ENCODE measurements at places on chromosomes 5 and 9.

DNA sequence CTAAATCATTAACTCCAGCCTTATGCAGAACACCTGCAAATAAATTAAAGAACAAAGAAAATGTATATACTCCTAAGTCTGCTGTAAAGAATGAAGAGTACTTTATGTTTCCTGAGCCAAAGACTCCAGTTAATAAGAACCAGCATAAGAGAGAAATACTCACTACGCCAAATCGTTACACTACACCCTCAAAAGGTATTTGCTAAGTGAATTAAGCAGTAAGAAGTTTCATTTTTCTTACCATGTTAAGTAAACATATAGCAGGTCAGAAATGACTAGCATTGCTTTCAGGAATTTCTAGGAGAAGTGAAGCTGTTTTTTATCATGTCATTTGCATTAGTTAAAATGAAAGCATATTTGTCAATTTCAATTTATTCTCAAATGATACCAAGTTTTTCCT is 92.7 kb downstream of the MELK start:
- no peak for DNase-seq

GRCh38 chr9:28899267-28899666 is 1326.0 kb upstream of the C9orf72 start:
- no peak for DNase-seq

- no peak for DNase-seq
Measured at GRCh38 chr5:51892680-51893079, 509.4 kb downstream of the ISL1 start.

DNA sequence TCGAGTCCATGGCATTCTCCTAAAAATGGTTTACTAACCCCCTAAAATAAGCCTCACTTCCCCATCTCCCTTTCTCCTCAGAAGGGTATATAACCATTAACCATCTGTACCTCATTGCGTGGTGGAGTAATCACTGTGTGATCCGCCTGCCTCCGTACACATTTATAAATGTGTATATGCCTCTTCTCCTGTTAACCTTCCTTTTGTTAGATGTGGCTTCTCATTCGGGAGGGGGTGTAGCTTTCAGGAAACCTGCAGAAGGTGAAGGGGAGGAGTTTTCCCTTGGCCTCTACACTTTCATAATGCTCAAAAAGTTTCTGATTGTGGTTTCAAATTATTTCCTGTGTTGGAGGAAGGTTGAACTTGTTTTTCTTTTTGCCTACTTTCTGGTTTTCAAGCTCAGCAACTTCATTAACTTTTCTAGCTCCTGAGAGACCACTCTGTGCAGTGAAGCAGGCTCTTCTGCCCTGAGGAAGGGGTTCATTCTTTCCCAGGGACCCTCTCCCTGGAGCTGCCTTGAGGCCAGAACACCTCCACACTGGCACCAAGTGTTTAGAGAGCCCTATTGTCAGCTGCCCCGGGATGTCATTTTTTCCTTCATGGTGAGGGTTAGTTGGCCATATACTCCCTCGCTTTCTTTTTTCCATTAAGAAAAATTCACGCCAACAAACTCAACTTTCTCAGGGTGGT is 46.9 kb downstream of the RASGRF2 start:
- no peak for DNase-seq

DNA sequence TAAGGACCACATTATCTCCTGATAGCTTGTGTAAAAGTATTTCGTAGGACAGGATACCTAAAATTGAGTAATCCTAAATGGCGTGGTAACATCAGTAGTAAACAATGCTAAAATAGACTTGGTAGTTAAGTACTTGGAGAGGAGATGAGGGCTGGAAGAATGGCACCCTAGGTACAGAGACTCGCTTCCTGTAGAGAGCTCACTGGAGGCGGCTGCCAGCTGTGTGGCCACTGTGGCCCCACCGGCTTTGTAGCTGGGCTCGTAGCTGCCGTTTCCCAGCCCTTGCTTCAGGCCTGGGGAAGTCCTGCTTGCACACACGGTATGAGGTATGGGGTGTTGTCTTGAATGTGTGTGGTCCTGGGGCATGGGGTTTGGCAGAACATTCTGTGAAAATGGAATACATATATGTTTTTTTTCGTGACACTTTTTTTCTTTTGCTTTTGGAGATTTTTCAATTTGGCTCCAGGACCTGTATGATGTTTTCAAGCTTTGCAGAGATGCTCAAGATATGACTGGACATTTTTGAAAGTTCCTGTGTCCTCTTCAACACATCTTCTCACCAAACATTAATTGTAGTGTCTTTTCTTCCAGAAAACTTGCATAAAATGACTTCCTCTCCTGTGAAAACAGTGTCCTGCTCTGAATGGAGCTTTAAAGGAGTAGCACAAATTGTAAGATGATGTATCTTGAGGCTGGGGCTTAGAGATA is 58.0 kb downstream of the RCL1 start:
- DNase-seq: no peak

GRCh38 chr5:151617383-151617840 is 26.3 kb upstream of the FAT2 start:
- no peak for DNase-seq

DNA sequence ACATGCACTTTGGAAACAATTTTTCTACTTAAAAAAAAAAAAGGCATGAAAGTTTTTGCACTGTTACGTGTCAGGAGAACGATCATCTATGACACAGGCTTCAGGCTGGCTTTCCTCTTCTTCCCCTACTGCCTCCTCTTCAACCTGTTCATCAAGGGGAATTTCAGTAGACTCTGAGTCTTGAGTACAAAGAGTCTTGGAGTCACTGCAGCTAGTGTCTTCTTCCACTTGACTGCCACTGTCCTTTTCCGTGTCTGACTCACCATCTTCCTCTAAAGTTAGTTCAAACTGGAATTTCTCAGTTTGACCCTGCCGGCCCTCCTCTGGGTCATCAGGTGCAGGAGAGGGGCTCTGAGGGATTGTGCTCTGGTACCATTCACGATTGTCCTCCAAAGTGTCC is 391.7 kb downstream of the RAB3C start:
- DNase-seq: no peak

GRCh38 chr5:69512740-69513260 is 20.2 kb downstream of the OCLN start:
- no peak for DNase-seq

- DNase-seq: no peak
Measured at GRCh38 chr5:145737578-145737977, 97.6 kb downstream of the PRELID2 start.

DNA sequence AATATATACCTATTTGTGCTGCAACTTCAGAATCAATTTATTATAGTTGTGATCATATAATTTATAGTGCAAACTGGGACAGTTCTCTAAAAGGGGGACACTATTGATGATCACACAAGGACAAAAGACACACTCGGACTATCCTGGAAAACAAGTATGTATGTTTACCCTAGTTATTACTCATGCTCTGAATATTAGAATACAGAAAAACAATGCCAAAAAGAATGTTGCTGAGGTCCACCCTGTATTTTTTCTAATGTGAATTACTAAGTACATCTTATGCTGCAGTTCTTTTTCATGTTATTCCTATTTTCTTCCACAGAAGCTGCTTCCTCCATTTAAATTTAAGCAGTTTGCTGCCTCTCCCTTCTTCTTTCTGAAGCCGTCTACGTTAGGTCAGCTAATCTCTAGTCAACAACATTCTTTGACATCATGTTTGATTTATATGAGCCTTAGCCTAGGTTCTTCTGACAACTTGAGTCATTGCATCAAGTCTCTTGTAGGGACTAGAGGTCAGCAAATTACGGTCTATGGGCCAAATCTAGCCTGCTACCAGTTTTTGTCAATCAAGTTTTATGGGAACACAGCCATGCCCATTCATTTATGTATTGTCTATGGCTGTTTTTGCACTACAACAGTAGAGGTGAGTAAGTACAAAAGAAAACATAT is 40.1 kb upstream of the PPP3R2 start:
- DNase-seq: no peak
